Activated T-cell treated with anti-CD3 and anti-CD28 coated beads for 24 hours (primary cell): ENCODE measurements at places on chromosomes 4 and X.

GRCh38 chr4:13496605-13497004 lies 12.5 kb upstream of the RAB28 start:
- DNase-seq: no peak

DNA sequence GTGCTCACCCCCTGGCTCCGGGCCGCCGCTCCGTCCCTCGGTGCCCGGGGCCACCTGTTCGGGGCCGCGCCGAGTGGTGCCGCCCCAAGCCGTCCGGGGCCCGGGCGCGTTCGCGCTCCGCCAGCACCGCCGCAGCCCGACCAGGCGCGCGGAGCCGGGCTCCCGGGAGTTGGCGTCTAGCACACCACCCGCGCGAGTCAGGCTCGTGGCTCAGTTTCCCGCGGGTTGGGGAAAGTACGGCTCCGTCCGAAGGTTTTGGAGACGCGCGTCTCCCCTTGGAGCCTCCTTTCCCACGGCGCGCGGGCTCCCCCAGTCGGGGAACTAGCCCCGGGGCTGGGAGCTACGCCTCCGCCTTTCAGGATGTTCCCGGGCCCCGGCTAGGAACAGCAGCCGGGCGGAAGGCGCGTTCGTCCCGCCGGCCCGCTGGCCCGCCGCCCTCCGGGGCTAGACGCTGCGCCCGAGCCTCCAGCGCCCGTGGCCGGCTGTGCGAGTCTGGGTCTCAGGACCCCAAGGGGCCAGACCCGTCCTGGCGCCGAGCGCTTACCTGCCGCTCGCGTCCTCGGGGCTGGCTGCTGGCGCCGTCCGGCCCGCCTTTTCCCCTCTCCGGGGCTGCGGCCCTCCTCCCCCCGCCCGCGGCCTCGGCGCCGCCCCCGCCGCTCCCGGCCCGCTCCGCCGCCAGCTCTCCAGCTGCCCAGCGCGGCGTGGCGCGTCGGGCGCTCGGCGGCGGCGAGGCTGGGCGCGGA lies at the start of gene ADGRG2:
Gene ADGRG2 (minus strand): TSS at position 571 of the 743 bp plus-strand sequence. CDS start 53,634 bp downstream, outside the sequence.
- DNase-seq: no peak

- no peak for DNase-seq
Measured at GRCh38 chr4:147244786-147245185, 236.1 kb upstream of the EDNRA start.

GRCh38 chrX:153608376-153608775 lies 9.4 kb upstream of the CCNQ start:
- no peak for DNase-seq

- no peak for DNase-seq
Measured at GRCh38 chr4:6999172-7000086, 43.7 kb upstream of the TADA2B start.

- DNase-seq: no peak
Measured at GRCh38 chr4:80295826-80296225, 29.4 kb downstream of the FGF5 start.

DNA sequence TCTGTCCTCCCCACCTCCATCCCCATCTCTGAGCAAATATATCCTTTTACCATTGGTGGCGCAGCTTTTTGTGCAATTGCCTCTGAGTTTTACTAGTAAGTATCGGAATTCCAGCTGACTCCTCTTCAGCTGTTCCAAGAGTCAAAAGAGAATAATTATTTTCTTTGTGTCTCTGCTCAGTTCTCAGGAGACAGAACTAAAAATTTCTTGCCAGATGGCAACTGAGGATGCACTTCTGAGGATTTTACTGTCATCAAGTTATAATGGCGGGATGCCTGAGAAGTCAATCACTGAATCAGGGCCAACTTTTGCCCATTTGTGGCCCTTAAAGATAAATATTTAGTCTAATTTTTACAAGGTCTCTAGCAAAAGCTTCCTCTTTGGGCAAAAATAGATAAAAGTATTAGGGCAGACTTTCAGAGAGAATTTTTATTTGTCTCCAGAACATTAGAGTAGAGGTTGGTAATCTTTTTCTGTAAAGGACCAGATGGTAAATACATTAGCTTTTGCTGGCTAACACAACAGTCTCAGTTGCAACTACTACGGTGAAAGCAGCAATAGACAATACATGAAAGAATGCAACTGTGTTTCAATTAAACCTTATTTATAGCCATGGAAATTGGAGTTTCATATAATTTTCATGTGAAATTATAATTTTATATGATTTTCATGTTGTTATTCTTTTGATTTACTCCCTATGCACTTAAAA lies 15.6 kb upstream of the ADGRA3 start:
- no peak for DNase-seq

- no peak for DNase-seq
Measured at GRCh38 chr4:10611673-10612072, 72.9 kb downstream of the CLNK start.

DNA sequence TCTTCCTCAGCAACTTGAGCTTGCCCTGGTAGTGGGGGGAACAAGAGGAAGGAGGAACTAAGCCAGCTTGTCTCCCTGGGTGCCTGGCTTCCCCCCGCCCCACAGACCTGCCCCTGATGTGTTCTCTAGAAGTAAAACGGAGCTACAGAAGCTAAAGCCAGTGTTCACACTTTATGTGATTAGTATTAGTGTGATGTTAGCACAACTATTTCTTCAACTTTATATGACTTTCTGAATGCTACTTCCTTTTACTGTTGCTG lies 10.7 kb downstream of the RGS12 start:
- no peak for DNase-seq

DNA sequence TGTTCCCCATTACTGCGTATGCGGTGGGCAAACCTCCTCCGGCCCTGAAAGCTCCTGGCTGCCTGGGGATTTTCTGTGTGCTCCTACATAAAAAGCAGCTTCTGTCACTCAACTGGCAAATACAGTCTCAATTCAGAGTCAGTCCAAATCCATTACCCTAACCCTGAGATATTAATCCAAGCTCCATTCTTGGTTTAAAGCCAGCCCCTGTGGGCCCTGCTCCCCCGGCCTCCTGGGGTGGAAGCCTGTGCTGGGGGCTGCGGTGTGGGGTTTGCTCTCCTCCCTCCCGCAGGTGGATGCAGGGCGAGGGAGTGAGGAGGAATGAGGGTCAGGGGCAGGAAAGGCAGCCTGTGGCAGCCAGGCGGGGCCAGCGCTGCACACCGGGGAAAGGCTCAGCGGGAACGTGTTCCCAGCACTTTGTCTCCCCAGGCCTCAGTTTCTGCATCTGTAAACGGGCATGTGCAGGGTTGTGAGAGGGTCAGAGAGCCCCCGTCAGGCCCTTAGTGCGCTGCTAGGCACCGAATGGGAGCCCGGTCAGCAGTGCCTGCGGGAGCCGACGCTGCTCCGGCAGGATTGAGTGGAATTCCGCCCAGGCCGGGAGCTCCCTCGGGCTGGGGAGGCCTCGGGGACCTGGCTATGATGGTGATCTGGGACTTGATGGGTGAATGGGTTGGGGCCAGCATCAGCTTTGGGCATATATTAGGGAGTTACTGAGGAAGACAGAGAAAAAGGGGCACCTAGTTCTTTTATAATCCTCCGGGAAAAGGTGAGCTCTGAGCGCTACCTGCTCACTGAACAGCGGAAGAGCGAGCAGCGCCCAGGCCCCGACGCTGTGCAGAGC lies 6.3 kb upstream of the RGS12 start:
- DNase-seq: no peak

DNA sequence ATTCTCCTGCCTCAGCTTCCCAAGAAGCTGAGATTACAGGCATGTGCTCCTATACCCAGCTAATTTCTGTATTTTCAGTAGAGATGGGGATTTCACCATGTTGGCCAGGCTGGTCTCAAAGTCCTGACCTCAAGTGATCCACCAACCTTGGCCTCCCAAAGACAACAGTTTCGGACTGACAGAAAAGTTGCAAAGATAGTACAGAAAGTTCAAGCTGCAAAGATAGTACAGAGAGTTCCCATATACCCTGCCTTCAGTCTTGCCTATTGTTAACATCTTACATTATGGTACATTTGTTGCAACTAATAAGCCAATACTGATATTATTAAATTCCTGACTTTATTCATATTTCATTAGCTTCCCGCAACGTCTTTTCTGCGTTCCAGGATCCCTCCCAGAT lies 65.8 kb downstream of the SUPT20HL2 start:
- no peak for DNase-seq

GRCh38 chr4:174107746-174108354 lies 175.6 kb downstream of the FBXO8 start:
- DNase-seq: no peak

DNA sequence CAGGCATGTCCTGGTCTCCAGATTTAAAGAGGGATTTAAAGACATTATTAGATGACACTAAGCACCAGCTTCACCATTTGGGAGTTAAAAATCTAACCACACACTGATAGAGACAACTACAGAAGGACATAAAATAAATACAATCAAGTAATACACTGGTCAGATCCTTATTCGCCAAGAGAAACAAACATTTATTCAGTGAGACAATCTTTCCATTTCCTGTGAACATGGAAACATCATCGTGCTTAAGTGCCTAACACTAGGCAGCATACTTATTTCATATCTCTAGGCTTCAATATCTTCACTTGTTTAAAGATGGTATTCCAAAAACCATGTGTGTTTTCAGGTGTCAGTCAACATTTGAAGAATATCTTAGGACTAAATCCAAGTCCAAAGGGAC lies 103.6 kb downstream of the AREG start:
- no peak for DNase-seq

GRCh38 chr4:118589471-118590055 lies 95.6 kb upstream of the METTL14 start:
- DNase-seq: no peak

DNA sequence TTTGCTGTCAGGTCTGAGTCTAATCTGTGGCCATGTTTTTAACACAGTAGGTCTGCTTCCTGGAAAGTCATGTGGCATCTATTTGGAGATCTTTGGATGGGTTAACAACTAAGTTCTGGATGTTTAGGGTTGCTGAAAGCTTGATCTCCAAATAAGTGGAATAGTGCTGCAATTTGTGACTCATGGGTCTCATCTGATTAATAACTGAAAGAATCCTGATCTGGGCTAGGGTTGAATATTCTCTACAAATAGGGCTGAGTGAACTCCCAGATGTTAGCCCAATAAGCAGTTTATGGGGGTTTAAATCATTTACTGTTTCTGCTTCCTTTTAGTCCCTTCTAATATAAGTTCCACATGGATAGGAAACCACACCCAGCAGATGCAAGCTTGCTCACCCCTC lies 23.1 kb downstream of the CT47C1 start:
- no peak for DNase-seq

DNA sequence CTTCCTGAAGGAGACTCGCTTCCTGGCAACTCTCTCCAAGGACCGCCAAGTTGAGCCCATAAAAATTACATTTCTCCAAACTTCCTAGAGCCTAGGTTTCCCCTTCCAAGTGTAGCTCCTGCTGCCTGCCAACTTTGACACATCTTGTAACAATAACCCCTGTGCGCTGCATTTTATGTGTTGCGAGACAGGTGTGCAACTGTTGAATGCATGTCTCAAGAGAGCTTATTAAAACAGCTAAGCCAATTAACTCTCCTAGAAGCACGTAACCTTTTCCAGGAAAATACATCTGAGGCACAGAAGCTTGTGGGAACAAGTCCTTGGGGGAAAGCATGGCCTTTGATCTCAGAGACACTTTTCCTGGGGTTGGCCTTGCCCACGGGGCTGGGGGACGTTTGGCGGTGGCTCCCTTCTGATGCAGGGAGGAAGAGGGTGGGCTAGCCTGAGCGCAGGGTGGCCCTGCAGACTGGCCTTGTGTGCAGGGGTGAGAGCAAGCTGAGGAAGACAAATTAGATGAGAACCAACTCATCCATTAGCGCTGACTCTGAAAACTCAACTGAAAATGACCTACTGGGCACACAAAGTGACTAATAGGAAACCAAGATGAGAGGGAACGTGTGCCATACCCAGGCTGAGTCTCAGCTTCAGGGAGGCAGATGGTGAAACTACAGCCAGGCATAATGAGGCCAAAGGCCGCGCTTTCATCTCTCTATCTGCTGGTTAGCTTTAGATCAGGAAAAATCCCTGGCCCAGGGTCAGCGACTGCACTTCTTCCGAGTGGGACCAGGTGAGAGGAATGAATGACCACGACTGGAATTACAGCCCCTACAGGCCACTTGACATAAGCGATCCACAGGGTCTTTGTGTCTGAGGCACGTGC lies 75.3 kb downstream of the ENPP6 start:
- DNase-seq: no peak

DNA sequence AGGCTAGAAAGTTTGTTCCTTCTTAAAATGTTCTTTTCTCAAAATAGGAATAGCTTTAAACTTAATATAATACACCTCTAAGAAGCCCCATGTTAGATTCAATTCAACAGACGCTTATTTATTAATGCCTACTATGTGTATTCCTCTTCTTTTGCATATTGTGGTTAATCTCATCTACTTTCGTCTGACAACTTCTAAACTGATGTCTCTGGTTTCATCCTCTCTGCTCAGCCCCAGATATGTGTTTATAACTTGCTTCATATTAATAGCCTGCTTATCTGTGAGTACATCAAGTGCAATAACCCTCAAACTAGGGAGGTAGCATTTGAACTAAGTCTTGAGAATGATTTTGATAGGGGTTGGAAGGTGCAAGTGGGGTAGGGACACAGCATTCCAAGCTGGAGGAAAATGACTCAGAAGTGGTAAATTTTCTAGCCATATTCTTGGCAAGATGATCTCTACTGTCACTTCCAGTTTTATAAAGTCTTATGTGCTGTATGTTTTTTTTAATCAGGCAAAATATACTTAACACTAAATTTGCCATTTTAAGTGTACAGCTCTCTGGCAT lies 37.0 kb downstream of the STK26 start:
- no peak for DNase-seq

DNA sequence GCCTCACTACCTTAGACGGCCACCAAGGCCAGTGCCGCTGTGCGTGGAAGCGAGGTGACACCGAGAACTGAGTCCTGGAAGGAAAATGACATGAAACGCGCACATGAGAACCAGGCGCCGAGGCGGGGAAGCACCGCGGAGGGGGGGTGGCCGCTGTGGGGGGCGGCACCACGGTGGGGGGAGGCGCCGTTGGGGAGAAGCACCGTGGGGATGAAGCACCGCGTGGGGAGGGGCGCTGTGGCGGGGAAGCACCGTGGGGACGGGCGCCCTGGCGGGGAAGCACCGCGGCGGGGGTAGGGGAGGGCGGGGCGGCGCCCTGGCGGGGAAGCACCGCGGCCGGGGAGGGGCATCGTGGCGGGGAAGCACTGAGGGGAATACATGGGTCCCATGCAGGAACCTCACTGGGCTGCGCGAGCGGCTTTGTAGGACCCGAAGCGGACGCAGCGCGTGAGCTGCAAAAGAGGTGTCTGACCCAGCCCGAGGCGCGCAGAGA lies 28.0 kb downstream of the PPP2R3B start:
- no peak for DNase-seq

DNA sequence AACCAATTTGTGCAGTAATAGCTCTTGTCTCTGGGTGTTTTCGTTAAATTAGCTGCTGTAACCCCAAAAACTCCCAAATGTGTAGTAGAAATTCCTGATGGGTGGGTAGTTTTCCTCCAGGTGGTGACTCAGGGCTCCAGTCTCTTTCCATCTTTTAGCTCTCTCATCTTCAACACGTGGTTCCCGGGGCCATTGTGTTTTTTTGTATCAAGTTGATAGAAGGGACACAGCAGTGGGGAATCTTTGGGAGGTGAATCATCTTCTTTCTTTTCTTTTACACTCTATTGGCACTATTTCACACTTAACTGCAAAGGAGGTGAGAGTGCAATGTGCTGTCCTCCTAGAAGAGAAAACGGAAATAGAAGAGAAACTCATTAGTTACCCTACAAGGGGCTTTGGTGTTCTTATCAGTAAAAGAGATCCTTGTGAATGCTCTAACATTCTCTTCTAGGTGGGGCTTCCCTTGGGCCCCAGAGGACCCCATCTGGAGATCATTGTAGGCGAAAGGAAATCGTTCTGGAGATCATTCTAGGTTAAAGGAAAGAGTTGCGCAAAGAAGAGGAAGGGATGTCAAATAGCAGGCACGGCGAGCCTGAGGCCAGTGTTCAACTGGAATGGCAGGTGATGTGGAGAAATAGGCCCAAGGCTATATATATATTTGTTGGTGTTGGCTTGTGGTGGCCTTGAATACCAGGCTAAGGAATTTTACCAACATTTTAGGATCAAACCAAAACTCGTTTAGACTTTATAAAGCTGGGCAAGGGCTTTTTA lies 68.2 kb upstream of the ACSL1 start:
- no peak for DNase-seq
